ENCODE measurements at places on chromosomes 4 and X.

DNA sequence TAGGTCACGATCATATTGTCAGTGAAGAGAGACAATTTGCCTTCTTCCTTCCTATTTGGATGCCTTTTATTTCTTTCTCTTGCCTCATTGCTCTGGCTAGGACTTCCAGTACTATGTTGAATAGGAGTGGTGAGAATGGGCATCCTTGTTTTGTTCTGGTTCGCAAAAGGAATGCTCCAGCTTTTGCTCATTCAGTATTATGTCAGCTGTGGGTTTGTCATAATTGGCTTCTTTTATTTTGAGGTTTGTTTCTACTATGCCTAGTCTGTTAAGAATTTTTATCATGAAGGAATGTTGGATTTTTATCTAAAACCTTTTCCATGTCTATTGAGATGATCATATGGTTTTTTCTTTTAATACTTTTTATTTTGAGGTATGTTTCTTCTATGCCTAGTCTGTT, 152.3 kb upstream of the MAD2L1 start:
- DNase-seq: no peak

DNA sequence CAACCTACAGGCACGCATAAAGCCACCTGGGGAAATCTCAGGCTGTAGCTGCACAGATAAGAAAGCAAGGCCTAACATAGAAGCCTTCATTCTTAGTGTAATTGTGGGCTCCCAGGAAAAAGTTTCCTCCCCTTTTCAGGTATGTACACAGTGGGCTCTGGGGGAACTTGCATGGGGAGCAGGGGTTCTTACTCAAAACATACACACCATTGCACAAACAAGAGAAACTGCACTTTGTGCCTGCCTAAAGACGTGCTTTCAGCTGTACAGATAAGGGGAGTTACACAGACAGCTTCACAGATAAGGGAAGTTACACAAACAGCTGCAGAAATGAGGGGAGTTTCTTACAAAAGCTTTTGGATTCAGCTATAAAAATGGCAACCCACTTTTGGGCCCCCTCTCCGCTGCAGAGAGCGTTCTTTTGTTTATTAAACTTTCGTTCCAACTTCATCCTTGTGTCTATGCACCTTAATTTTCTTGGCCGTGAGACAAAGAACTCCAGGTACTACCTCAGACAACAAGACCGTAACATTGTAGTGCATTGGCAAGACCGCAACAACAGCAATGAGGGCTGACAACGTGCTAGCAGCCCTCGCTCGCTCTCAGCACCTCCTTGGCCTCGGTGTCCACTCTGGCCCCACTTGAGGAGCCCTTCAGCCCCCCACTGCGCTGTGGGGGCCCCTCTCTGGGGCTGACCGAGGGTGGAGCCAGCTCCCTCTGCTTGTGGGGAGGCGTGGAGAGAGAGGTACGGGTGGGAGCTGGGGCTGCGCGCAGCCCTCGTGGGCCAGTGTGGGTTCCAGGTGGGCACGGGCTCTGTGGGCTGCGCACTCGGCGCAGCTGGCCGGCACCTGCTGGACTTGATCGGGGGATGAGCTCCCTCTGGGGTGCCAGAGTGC, 317.5 kb downstream of the RAPGEF2 start:
- no peak for DNase-seq

GRCh38 chrX:127129510-127129909, 310.0 kb downstream of the PRR32 start:
- DNase-seq: no peak

DNA sequence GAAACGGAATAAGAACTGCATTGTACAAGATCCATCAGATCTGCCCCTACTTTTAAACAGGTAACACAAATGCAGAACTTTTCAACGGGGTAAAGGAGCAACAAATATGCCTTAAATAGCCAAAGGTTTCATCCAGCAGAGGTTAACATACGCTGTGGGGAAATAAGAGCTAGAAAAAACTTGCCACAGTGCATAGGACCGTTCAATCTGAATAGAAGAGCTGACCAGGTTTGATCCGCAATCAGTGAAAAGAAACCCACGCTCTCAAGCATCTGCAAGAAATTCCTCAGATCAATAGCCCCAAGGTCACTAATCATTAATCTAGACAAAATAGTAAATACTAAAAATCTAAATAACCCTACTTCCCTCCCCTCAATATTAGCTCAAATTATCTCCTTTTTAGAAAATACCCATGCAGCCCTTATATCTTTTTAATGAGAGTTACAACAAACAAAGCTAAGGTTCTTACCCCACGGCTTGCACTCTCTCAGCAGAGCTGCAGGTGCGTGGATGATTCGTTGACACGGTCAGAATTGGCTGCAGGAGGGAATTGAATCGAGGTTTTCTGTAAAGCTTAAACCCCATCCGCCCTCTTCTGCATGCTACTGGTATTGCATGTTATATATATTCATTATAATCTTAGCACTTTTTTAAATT, at the start of gene TLR10:
Gene TLR10, minus strand, starts transcription at position 539 of the 657 bp plus-strand sequence. CDS start 7,400 bp downstream, outside the sequence.
- DNase-seq: no peak

DNA sequence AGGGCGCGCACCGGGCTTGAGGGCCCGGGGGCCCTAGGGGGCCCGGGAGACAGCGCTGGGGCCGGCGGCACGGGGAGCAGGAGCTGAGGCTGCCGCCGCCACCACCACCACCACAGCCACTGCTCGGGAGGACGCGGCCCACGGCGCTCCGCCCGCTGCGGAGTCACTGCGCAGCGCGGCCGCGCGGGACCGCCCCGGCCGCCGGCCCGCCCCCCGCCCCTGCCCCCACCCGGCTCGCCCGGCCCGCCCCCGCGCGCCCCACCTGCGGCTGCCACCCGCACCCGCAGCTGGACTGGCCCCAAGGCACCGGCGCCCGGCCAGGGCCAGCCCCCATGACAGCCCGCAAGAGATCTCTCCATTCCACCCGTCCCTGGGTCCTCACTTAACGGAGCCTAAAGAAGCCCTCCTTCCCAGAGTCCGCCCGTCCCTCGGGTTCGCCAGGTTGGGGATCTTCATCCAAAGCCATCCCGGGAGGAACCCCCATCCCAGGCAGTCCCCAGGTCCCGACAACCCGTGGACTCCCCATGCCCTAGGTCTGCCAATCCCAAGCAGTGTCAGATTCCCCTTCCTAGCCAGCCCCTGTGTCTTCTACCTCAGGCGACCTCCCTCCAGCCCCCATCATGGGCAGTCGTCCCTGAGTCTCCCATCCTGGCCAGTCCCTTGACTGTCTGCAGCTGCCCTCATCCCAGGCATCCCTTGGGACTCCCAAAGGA, 40.0 kb upstream of the IQSEC2 start:
- DNase-seq: no peak

GRCh38 chr4:101027721-101028120, 319.6 kb downstream of the PPP3CA start:
- no peak for DNase-seq

GRCh38 chrX:148958901-148959300, 458.5 kb downstream of the AFF2 start:
- DNase-seq: no peak

- DNase-seq: no peak
Measured at GRCh38 chrX:40474205-40474626, 106.6 kb upstream of the ATP6AP2 start.

DNA sequence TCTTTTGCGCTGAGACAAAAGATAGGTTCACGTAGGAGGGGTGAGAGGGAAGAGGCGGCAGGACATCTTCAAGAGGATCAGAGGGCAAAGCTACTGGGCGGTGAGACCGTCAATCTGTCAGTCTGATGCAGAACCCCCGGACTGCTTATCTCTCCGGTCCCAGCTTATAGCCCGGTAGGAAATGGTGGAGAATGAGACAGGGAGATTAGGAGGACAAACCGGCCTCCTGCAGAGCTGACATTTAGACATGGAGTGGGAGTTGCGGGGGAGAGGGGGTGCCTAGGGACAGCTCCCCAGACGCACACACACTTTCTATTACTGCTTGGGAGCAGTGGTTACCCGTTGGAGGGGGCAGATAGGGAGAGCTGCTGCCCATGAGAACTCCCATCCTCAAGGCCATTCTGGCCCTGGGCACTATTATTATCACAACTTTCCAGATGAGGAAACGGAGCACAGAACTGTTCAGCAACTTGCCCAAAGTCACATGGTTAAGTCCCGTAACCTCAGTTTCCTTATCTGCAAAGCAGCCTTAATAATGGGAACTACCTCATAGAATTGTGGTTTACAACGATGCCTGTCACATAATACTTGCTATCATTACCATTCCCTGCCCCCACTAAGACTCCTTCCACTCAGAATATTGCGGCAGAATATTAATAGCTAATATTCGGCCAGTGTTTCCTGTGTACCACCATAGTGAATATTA, 1.1 kb upstream of the HDAC6 start:
- DNase-seq: no peak

DNA sequence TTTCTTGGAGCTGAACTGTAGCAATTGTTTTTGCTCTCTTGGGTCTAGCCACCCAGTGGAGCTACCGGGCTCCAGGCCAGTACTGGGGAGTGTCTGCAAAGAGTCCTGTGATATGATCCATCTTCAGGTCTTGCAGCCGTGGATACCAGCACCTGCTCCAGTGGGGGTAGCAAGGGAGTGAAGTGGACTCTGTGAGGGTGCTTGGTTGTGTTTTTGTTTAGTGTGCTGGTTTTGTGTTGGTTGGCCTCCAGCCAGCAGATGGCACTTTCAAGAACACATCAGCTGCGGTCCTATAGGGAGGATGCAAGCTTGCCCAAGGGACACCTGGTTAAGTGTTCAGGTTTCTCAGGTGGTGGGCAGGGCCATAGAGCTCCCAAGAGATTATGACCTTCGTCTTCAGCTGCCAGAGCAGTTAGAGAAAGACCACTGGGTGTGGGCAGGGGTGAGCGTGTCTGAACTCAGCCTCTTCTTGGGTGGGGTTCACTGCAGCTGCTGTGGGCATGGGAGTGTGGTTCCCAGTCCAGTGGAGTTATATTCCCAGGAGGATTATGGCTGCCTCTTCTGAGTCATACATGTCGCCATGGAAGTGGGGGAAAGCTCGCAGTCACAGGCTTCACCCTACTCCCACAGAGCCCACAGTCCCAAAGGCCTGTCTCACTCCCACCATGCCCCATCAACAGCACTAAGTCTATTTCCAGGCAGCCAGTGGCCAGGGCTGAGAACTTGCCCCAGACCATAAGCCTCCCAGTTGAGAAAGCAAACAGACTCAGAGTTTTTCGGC, 811.6 kb downstream of the GLUD2 start:
- DNase-seq: no peak

DNA sequence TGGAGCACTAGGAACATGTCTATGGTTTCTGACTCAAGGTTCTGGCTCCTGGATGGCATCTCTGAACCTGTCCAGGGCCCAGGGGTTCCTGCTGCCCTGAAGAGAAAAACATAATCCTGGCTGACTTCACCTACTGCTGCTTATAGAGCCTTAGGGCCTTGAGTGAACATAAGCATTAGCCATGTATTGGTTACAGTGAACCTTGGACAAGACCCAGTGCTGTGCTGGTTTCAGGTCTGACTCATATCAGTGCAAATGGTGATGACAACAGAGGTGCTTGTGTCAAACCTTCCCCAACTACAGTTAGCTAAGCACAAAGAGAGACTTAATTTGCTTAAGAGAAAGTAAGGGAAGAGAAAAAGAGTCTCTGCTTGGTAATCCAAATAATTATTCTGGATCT, 1047.2 kb downstream of the GLUD2 start:
- no peak for DNase-seq

GRCh38 chrX:109732017-109732801, 848 bp downstream of the ACSL4 start:
- DNase-seq: no peak

DNA sequence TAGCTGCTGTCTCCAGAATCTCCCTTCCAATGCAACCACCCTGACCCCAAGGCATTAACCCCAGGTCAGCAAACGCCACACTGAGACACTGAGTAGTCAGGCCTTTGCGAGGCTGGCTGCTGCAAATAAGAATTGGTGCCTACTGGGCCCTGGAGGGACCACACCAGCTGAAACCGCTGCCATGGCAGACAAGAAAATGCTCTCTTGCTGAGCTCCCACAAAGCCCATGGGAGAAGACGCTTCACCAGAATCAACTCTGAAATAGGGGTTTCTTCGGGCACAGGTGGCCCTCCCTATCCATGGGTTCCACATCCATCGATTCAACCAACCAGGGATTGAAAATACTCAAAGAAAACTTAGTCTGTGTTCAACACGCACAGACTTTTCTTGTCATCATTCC, 26.7 kb upstream of the CRMP1 start:
- DNase-seq: no peak

GRCh38 chrX:47807548-47807947, 29.2 kb upstream of the ZNF81 start:
- no peak for DNase-seq

DNA sequence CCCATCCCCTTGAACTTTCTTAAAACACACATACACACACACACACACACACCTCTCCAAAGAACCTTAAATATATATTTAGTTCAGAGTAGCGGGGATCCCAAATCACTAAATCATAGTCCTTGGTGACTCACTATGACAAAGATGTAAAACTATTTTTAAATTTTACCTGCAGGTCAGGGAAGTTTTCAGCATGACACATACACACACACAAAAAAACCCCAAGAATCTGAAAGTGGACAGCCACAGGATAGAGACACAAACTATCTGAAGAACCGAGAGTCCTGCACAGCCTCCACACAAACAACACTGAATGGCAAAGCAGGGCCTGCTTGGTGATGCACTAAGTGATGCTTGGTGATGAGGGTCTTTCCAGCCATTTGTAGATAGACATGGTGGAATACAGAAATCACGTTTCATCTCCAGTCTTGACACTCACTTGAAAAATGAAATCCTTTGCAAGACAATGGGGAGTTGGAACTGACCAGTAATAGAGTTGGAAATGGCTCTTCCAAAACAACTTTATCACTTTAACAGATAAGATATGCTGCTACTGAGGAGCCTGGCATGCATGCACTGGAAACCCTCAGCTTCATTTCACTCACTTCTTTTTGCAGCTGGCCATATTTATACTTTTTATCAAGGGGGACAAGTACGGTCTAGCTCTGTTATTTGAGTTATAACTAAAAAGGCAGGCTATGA, 307.3 kb downstream of the RAPGEF2 start:
- no peak for DNase-seq

DNA sequence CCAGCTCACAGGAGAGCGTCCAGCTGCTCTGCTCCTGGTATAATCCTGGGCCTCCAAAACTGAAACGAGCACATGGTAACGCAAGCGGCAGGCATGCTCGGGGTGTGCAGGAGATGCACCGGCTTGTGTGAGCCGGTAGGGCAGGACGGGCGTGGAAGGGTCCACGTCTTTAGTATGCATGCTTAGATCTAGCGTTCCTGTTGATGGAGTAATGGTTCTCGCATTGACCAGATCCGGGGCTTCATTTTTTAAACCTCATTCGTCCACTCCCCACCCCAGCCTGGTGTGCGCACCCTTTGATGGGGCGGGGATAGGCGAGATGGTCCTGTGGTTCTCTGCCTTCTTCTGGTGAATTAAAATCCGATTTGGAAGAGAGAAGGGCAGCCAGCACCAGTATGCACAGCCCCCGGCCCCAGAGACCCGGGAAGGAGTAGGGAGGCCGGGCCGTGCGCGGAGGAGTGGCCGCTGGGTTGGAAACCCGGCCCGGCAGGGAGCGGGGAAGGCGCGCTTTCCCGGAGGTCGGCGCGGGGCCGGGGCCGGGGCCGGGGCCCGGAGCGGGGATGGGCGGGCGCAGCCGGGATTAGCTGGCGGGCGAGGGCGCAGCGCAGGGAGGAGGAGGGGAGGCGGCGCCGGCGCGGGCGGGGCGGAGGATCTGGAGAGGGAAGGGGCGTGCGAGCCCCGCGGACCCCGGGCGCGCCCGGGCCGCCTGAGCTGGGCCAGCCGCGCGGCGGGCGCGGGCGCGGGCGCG, 39.9 kb downstream of the FAM149A start:
- DNase-seq: no peak
